ENCODE measurements at places on chromosomes 13 and 19.
A peak's percentile ranks its signal among the peaks of the same experiment; 100 is the strongest.

DNA sequence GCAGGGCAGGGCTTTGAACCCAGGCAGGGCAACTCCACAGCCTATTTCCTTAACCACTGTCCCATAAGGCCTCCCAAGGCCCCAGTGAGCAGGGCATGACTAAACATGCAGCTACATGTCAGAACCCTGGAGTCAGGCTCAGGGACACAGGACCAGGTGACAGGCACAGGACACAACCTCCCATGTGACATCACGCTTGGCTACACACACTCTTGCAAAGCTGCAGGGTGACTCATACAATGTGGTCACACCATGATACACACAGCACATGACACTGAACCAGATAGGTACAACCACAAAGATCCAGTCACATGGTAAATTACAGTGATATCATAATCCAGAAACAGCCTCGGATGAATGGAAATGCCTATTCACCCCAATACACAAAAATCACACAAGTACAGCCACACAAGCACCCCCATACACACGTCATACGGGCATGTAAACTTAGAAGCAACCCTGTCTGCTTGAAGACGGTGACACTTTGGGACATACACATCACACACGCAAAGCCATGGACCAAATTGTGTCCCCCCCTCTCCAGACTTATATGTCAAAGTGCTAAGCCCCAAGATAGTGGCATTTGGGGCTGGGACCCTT is 14.5 kb downstream of the KLK4 start:
- DNase-seq = peak; percentile 91

- no peak for DNase-seq
Observed at GRCh38 chr19:30156646-30157045, 214.6 kb downstream of the URI1 start.

DNA sequence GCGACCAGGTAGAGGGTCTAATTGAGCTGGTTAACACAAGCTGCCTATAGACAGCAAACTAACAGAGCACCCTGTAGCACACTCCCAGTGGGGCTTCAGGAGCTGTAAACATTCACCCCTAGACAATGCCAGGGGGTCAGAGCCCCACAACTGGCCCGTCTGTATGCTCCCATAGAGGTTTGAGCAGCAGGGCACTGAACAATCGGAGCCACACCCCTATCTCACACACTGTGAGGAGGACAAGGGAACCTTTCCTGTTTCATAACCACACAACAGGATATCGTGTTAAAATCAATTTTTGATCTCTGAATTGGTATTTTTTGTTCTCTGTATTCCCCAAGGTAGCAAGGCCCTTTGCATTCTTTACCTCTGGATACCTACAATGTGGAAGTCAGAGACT is 266.1 kb downstream of the SPRY2 start:
- DNase-seq = no peak

DNA sequence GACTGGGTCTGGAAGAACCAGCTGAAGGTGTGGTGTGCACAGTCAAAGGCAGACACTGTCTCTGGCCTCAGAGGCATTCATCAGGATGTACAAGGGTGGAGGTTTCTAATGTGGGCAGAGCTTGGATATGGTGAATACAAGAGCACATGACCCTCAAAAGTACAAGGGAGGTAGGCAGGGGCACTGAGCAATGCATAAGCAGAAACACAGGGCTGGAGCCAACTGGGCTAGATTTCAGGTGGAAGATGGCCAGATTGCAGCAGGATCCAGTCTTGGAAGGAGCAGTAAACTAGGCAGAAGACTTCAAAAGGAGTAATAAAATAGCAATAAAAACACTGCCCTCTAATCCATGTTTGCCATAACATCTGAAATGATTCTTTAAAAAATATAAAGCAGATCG is 417.1 kb downstream of the OLFM4 start:
- peak; percentile 52 for DNase-seq

DNA sequence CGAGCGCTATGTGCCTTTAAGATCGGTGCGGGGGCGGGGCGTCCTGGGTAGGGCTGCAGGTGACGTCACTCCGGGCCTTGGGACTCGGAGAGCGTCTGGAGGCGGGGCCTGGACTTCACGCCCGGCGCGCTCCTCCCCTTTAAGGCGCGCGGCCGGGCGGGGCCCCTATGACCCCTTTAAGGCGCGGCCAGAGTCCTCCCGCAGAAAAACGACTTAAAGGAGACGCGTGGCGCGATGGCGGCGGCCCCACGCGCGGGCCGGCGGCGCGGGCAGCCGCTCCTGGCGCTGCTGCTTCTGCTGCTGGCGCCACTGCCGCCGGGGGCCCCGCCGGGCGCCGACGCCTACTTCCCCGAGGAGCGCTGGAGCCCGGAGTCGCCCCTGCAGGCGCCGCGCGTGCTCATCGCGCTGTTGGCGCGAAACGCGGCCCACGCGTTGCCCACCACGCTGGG is at the start of gene COLGALT1:
Gene COLGALT1, plus strand, starts transcription at position 170 of the 449 bp plus-strand sequence. Its CDS starts 65 bp downstream, at position 235.
- DNase-seq = peak; percentile 99

DNA sequence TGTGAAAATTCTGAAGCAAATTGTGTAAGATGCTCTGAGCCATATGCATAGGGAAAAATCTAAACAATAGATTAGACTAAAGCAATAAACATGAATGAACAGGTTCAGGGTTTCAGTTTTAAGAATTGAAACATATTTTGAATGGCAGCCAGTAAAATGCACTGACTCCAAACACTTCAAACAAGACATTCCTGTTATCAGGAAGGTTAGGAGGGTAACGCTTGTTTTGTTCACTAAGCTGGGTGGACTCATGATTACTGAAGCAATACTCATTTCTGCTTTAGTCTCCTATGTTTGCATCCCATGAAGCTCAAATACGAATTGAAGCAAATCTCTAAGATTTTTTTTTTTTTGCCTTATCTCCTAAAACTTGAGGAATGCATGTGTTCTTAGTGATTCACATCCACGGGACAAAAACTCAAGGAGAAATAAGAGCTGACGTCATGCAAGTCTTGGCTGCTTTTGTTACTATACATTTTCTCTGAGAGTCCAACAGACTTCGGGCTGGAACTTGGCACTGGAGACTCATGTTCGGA is 29.1 kb upstream of the IGFL4 start:
- no peak for DNase-seq
